Spinal cord (tissue), 10 donors: ENCODE measurements at places on chromosomes 2 and 18. TPM values are rescaled to one million over a fixed set of nuclear protein-coding genes. Genes with fewer than 3 reads are reported as not detected.

TYMS gene
- 22.1 TPM for total RNA-seq

- DNase-seq, result no peak
Measured at GRCh38 chr18:32767400-32767799, 5.4 kb downstream of the KLHL14 start.

DNA sequence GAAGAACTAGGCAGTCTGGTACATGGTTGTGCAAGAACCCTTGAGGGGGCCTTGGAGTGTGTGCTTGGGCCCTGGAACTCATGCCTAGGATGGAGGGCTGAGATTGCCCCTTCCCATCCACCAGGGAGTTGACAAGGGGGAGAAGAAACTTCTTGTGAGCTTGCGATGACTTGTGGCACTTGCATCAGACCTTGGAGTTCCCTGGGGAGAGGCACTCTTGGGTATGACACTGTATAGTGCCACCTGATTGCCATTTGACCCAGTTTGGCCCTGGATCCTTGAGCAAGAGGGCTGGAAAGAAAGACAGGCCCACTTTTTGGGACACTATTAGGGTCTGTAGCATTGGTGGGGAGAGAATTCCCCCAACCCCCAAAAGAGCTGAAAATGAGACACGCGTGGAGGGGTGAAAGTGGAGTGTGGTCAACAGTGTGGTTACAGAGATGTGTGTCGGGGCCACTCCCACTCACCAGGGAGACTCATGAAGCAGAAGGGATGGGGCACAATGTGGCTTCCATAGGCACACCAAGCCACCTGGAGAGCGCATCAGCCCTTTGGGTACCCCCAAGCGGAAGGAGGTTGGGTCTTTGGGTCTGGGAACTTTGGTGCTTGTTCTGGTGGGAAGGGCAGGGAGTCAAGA, 101.3 kb downstream of the MSH2 start:
- DNase-seq, result no peak

CNTNAP5 gene
- total RNA-seq, result 63.2 TPM

STK25 gene
- 134 TPM for total RNA-seq

- no peak for DNase-seq
Measured at GRCh38 chr2:29097569-29097968, 17.6 kb upstream of the CLIP4 start.

NAT8 gene
- total RNA-seq, result not detected

DNA sequence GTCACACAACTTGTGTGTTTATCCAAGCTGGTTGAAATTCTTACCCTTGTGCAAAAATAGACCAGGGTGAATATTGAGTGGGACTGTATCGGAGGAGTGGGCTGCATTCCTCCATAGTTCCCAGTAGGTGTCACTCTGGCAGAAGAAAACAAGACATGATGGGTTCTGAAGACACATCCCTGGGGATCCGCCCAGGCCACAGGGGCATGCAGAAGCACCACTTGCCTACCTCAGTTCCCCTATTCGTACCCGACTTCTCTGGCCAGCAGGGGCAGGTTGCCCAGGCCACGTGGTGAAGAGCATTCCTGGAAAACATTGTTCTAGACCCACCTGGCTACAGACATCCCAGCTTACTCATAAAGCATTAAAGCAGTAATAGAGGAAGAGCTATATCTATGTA, 168.2 kb downstream of the FAM210A start:
- DNase-seq, result peak; percentile 79

PGAP1 gene
- 82.4 TPM for total RNA-seq

MYOM1 gene
- total RNA-seq, result 9.2 TPM

GRCh38 chr2:3626118-3626811, 31.4 kb downstream of the COLEC11 start:
- no peak for DNase-seq

DNA sequence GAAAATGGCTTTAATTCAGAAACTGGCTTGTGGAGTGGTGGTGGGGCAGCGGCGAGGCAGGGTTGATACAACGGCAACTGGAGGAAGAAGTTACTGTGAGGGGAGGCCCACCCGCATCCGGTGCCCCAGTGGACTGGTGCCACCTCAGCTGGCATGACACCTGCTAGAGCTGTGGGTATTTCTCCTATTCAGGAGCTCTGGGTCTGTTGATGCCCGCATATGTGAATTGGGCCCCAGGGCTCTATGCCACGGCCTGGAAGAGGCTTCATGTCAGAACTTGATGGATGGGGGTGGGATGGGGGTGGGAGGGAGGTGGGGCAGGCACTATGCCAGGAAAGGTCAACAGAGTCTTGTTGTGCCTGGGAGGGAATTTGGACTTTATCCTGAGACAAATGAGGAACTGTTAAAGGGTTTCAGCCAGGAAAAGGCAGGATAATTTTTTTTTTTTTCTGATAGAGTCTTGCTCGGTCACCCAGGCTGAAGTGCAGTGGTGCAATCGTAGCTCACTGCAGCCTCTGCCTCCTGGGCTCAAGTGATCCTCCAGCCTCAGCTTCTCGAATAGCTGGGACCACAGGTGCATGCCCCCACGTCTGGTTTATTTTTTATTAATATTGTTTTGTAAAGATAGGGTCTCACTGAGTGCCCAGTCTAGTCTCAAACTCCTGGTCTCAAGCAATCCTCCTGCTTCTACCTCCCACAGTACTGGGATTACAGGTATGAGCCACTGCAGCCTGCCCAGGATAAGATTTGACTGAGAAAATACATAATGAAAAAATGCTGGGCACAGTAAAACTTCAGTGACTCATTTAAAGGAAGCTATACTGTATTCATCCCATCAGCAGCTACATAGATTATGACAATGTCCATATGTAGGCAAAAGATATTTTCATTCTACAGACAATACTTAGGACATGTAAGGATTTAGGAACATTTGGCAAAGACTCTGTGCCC, 52.6 kb downstream of the SH2D6 start:
- DNase-seq, result peak; percentile 65

DNA sequence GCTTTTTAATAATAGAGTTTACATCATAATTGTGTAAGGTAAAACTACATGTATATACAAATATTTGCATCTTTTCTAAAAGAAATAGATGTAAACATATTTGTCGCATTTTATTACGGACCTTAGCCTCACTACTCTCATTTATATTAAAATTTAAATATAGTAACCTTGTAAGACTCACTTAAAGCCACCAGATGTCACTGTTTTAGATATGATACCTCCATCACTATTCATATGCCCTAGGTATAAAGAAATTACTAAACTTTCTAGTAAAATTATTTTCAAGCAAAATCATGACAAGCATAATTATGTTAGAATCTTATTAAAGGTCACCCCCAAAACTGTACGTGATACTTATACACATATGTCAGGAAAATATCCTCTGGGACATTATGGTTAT, 674.3 kb upstream of the REG3G start:
- peak; percentile 2 for DNase-seq

GRCh38 chr2:177602611-177603164, 210.1 kb downstream of the AGPS start:
- no peak for DNase-seq

DNA sequence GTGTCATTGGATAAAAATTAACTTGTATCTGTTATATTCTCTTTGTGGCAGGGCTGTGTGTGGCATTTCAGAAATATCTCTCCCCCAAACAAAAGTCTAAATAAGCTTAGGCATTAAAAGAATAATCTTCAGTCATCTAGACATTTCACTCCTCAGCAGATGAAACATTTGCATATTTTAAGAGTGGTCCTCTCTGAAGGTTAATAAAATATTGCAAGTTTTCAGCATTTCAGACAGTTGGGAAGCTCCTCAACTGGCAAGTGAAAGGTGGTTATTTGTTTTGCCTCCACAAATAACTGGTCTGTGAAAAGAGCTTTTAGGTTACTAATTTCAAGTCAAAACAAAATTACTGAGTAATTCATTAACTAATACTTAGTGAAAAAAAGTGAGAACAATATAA, 462.6 kb downstream of the EPHA4 start:
- no peak for DNase-seq

DNA sequence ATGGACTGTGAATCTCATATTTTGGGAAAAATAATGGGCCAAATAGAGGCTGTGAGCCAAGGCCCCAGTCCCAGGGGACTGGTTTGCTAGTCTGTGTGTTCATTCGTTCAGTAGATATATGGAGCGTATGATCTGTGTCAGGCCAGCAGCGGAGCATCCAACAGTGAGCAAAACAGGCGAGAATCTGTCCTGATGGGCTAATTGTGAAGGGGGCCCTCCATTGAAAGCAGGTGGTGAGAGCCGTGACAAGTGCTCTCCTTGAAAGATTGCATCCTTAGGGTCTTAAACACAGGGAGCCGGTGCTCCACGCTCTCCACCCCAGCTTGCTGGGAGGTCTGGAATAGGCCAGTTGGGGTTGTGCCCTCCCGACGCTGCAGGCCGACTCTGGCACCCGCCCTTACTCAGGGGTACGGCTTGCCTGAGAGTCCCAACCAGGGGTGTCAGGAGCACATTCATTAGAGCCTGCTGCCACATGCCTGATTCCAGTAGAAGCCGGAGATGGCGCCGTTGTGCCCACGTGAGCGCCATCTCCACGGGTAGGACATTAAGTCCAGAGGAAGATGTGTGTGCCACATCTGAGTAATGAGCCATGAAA, 213.3 kb downstream of the SH3RF3 start:
- DNase-seq, result peak; percentile 76

DNA sequence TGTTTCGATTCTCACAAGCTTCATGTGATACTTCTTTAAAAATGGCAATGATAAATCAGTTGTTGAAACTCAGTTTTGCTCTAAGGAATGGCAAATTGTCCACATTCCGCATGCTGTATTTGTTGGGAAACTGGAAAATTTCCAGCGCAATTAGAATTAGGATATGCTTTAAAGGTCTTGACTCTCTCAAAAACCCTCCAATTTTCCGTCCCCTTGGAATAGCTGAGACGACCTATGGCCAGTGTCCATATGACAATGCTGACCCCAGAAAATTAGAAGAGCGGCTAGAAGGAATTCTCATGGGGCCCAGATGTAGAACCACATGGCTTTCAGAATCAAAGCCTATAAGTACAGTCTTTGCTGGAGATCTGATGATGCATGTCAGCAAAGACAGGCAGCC, 170.8 kb downstream of the TMEM18 start:
- DNase-seq, result no peak

DNA sequence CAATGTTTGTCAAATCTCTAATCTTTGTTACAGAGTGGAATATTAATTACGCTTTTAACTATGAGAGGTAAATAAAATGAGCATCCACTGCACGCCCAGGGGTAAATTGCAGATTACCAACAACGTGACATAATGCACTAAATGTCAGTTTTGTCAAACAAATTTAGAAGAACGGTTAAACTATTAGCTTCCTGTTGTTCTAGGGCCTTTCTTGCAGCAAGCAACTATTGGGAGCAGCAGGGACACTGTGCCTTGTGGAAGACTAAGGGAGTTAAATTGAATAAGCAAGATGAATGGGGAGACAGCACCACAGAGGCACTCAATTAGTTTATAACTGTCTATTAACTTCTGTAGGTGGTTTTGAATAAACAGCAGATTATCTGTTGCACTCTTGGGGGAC, 391.0 kb upstream of the RAB12 start:
- no peak for DNase-seq

TLX2 gene
- 0.69 TPM for total RNA-seq

GRCh38 chr18:24372279-24372872, 25.2 kb downstream of the OSBPL1A start:
- DNase-seq, result no peak

DNA sequence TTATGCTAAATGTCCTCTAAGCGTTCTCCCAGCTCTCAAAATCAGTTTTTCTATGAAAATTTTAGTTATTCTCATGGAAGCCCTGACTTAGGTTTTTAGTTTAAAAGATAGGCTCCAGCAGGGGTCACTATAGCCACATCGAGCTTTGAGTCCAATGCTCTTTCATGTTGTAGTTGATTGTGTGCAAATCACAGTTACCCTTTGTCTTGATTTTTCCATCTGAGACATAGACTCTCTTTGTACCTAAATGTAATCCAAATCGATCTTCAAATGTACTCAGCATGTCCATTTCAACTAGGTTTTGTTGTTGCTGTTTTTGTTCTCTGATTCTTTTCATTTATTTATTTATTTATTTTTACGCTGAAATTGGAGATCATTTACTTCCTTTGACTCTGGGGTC, 26.4 kb upstream of the MSTN start:
- DNase-seq, result peak; percentile 88

DNA sequence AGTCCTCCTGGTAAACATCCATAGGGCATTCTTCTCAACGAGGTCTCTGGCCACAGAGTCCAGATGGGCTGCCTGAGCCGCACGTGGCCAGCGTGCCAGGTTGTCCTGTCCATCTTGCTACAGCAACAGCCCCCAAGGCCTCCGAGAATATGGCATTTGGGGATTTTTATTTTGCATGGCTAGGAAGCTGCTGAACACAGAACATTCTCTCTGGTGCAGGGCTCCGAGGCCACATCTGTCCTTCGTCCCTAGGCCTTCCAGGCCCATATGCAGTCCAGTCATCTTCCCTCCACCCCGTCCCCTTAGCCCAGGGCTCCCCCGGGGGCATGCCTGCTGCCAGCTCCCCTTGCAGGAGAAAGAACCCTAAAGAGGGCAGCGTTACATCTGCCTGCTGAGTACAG, 2.3 kb downstream of the HDAC4 start:
- no peak for DNase-seq
